Effector CD8-positive, alpha-beta T cell (primary cell): ENCODE measurements at places on chromosomes 7 and 10.

DNA sequence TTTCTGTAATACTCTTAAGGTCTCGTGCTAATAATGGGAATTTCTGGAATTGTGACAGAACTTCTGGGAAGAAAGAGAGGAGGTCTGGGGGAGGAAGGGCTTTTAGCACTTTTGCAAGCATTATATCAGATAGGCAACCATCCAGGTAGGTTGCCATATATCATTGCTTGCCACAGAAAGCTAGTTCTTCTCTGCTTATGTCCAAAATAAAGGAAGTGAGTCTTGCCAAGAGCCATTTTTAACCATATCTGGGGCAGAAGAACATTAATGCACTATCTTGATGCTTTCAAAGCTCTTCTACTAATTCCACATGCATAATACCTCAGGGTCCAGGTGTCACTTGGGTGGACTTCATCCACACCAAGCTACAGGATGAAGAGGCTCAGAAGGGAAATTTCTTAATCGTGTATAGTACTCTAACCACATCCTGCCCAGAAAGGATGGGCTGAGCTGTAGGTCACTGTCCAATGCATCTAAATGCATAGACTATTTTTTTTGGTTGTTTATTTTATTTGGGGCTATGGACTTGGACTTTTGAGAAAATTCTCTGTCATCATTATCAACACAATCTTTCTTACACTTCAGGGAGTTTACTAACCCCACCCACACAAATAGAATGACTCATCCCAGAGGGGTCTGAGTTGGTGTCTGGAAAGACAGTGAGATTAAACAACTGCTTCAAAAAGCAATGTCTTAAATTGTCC is 68.9 kb upstream of the ADO start:
- no peak for DNase-seq

DNA sequence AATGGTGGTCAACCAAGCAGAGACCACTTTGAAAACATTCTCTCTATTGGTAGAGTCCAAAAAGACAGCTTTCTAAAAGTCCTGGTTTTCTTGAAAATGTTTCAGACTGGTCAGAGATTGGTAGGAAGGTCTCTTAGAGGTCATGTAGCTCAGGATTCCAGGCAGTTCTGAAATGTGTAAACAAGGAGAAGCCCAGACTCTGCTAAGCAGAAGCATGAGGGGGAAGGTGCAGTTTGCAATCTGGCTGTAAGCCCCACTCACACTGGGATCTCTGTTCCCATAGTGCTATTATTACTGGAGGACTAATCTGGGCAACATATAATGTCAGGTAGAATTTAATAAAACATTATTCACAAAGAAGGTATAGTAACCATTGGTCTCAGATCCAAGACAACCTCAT is 101.1 kb downstream of the MAGI2 start:
- DNase-seq: no peak

- no peak for DNase-seq
Observed at GRCh38 chr7:66967029-66967428, 28.4 kb downstream of the SBDS start.

- no peak for DNase-seq
Observed at GRCh38 chr7:71488308-71488707, 356.4 kb downstream of the GALNT17 start.

GRCh38 chr7:40827222-40828085 is 692.6 kb downstream of the SUGCT start:
- DNase-seq: no peak

DNA sequence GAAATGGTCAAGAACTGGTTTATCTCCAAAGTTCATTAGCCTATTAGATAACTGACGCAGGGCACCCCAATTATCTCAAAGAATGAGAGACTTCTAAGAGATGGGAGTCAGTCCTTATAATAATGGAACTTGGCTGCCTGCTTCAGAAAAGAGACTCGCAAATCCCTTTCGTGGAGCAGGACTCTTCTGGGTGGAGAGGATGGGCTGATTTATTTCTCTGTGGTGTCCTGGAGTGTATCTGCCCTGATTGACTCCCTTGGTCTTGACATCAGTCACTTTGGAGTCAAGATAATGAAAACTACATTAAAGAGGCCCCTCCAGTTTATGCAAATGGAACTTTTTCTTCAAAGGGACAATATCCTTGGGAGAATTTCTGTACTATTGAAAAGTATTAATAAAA is 198.9 kb downstream of the HDAC9 start:
- DNase-seq: no peak

- DNase-seq: no peak
Observed at GRCh38 chr7:96090756-96091155, 231.1 kb downstream of the SLC25A13 start.

GRCh38 chr10:5944389-5945189 is 32.8 kb downstream of the IL15RA start:
- DNase-seq: no peak

DNA sequence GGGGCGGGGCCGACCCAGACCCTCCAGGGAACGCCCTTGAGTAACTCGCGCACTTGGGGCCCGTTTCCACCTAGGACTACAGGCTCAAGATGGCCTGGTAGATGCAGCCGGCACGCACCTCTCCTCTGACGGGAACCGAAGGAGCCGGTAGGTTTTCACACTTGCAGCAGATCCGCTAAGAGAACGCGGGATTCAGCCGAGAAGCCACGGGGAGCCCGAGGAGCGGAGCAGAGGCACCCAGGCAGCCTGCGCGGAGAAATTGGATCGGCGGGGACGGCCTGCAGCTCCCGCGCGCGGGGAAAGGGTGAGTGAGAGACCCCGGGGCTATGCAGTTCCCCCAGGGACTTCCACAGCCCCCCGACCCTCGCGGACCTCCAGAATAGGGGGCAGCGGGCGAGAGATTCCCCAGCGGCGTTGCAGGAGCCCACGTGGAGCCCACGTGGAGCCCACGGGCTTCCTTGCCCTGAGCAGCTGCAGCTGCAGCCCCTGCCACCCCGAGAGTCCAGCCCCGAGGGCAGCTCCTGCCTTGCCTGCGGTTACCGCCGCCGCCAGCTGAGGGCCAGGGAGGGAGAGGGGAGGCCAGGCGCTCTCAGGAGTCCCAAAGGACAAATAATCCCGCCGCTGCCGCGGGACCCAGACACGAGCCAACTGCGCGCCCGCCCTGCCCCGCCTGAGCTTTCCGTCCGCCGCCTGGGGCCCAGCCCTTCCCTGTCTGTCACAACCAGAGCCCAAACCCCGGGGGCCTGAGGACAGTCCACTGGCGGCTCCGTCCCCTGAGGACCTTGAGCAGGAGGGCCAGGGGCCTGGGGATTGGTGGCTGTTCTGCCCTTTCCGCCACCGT is 13.1 kb downstream of the IFT22 start:
- peak; percentile 13 for DNase-seq

- DNase-seq: no peak
Observed at GRCh38 chr7:147406521-147407135, 1183.9 kb upstream of the C7orf33 start.

DNA sequence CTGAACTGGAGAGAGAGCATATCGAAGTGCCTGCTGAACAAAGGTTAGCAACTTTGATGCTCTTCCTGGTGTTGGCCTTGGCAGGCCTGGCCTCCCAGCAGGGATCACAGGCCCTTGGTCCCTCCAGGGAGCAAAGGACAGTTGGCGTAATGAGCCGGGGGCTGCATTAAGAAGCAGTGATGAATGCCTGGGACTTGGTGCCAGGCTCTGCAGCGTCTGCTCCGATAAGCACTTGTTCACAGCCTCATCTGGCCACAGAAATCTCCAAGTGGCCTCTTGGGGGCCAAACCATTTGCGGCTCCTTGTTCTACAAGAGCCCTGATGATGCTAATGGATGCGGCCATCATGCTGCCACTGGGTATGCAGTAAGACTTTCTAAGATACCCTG is 31.8 kb downstream of the CRHR2 start:
- no peak for DNase-seq

DNA sequence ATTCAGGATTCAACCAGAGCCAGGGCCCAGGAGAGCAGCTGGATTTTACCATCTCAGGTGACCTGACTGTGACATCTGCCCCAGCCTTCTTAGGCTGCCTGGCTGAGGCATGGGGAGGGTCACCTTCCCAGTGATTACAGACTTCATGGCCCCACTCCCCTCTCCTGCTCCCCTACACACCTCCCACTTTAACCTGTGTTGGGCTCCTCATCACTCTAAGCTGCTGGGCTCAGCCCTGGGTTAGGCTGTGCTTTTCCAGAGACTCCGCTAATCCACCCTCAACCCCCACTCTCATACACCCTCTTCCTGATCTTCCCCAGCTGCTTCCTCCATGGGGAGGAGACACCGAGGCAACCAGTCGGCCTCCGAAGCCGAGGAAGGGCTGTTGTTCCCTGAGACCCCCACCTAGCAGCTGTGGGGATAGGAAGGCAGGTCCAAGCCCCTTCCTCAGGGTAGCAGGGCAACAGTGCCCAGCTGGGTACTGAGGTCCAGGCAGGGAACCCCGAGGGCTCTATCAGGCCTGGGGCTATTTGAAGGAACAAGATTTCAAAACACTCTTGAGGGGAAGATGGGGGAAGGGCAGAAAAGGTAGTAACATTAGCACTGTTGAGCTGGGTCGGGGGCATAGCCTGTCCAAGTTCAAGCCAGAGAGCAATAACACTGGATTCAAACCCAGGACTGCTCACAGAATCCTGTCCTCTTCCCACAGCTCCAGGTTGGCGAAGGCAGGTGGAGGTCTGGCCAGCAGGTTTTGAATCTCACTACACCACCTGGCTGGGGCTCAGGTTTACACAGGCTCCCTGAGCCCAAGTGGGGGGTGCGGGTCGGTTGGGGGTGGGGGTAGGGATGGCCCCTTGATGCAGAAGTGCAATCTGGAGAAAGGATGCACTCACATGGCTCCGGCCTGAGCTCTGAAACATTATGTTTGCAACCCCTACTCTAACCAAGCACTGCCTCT is 1.8 kb downstream of the IMPDH1 start:
- no peak for DNase-seq

GRCh38 chr7:139494835-139495579 is 11.5 kb upstream of the KLRG2 start:
- no peak for DNase-seq

- no peak for DNase-seq
Observed at GRCh38 chr7:114369294-114369693, 45.3 kb upstream of the FOXP2 start.

DNA sequence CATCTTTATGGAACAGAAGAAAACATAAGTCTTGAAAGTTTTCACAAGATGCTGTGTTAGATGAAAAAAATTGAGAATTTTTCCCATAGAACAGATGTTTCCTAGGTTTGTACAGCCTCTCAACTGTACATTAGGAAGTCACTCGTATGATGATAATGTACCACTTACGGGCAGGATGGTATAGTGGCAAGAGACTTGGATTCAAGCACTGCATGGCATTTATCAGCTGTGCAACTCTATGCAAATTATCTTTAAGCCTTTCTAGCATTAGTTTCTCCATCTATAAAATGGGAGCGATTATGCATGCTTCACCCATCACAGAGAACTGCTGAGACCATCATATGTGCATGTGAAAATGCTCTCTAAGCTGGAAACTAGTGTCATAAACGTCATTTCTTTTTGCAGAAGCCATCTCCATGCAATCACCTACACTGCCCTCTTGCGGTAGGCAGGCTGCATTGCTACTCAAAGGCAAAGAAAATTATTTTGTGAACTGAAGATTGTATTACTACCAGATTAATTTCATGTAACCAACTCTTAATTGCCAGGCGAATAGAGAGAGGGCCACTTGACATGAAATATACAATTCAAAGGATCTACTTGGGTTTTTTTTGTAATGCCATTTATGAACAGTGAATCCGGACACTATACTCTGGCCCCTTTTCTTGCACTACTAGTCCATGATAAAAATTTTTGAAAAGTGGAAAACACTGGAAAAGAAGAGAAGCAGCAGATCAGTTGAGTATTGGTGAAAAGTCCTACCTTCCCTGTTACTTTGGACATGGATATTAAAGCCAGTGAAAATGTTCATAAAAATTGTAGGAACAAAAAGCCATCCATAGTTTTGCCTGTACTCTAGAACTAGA is 102.3 kb downstream of the JAZF1 start:
- DNase-seq: no peak

DNA sequence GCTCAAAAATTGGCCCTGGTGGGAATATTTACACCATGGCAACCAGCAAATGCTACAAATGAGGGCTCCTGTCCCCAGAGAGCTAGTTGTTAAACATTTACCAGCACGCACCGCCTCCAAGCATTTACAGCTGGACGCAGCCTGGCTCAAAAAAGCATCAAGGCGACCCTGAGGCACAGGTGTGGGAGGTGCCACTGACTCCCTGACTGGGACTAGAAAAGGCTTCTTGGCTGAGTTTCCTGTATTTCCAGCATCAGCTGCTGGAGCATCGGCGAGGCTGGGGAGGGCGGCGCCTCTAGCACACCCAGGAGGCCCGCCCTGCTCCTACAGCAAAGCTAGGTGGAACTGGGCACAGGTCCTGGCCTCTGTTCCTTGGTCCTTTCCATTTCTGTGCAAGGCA is 43.5 kb upstream of the ZRANB1 start:
- no peak for DNase-seq

- no peak for DNase-seq
Observed at GRCh38 chr7:46606761-46607160, 685.7 kb upstream of the IGFBP3 start.

DNA sequence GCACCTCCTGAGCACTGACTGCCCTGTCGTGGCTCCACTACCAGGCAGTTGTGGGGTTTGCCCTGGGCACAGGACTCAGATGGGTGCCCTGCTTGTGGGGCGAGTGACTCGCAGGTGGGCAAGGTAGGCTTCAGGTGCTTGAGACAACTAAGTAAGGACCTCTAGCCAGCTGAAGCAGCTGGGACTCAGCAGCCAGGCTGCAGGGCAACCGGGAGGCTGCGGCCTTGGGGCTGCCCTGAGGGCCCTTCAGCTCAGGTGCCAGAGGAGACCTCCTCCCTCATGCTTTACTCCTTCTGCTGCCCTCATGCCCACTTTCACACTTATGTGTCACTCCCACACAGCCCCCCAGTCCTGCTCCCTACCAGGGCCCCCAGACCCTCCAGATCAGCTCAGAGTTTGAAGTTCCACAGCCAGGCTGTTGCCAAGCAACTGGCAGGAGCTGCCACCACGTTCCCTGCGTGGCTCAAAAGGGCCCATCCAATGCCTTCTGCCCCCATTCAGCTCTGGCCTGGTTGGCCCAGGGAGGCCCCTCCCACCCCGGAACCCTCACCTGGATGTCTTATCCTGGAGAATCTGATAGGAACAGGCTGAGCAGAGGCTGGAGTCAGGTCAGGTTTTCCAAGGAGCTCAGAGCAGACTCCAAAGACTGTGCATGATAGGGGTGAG is 10.0 kb downstream of the TLX1 start:
- no peak for DNase-seq

DNA sequence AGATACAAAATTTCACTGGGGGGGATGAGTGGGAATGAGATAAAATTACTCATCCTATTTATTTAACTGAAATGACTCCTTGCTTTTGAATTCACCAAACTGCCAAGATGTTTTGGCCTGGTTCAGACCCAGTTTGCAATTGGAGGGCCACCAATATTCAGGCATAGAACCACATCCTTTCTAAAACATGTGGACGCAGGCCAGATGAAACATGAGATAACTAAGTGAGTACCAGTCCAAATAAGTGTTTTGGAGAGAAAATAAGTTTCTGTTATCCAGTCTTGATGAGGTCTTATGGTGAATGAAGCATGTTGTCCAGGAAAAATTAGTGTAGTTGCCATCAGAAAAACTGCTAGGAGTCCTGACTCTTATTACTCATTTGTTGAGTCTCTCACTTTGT is 36.3 kb upstream of the PDK4 start:
- DNase-seq: no peak
